ENCODE measurements at places on chromosomes 4 and X.
A peak's percentile ranks its signal among the peaks of the same experiment; 100 is the strongest.

- no peak for DNase-seq
Measured at GRCh38 chr4:67550451-67550850, 5.1 kb upstream of the CENPC start.

DNA sequence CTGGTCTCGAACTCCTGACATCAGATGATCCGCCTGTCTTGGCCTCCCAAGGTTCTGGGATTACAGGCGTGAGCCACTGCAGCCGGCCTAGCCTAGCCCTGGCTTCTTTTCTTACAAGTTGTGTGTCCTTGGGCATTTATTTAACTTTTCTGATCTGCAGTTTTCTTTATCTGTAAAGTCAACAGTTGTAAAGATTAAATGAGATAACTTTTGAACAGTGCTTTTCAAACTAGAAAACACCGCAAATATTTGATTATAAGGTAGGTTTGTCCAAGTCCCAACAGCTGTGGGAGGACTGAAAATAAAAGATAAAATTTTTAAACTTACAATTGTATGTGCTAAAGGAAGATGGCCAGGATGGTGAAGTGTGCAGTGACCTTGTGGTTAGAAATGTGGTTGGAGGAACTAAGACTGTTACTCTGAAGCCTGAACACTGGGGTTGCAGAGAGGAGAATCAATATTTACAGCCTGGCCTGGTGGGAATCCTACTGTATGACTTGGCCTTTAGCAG is 44.8 kb downstream of the GSX2 start:
- no peak for DNase-seq

GRCh38 chr4:140754918-140755773 is 1.0 kb downstream of the TBC1D9 start:
- DNase-seq = no peak

DNA sequence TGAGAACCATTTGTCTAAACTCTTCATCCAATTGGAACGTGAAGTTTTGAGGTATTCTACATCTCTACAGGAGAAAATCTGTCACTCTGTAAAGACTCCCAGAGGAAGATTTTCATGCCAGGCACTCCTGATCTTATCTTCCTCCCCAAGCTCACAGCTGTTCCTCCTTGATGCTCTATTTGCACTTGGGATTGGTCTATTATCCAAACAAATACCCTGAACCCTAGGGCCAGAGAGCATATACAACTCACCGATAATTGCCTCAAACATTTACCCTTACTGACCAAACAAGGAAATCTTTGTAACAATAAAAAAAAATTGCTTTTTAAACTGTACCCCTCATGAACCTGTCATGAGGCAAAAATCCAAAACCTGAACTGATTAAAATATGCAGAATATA is 372.7 kb downstream of the SH2D1A start:
- DNase-seq = peak; percentile 2

DNA sequence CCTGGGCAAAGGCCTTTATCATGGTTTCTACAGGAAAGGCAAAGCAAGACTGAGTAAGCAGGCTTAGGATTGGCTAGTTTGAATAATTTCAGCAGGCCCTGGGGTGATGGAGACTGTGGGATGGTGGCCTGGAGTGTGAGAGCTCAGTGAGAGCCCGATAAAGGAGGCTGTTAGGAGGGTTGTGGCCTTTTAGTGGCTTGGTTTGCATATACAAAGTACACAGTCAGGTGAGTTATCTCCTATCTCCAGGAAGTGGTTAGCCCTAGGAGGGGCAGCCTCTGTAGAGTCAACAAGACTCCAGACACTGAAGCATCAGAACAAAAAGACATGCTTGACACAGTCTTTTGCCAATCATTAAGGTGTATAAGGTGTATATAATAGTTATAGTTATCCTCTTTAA is 157.2 kb downstream of the CFAP299 start:
- DNase-seq = no peak

DNA sequence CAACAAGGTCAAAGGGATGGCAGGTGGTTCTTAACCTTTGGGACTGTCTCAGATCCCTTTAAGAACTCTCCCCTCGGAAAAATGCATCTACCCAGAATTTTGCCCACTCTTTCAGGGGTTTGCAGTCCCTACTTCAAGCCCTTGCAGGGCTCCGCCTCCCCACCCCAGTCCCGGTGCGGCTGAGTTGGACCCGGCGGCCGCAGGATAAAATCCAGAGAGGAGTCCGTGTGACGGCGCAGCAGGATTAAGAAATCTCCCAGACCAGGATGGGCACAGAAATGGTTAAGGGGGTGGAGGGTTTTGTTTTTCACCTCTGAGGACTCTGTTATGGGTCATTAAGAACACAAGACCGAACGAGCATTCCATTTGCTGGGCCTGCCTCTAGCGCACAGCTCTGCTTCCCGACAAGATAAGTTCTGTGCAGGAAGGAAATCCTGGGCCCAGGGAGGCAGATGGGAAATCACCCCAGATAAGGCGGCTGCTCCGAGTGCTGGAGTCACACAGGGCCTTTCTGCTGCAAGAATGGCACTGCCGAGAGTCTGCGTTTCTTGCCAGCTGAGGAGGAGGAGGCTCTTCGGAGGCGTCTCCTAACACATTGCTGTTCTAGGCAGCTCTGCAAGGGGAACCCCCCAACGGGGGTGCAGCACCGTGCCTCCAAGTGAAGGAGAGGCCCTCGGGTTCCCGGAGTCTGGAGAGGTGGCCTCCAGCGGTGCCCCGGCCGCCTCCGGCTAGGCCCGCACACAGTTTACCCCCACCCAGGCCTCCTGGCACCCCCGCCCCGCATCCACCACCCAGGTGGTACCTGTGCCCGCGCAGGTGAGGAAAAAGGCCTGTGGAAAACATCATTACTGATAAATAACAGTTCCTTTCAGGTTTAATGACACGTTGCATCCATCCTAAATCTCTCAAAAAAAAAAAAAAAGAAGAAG is 277.6 kb downstream of the BCOR start:
- no peak for DNase-seq

DNA sequence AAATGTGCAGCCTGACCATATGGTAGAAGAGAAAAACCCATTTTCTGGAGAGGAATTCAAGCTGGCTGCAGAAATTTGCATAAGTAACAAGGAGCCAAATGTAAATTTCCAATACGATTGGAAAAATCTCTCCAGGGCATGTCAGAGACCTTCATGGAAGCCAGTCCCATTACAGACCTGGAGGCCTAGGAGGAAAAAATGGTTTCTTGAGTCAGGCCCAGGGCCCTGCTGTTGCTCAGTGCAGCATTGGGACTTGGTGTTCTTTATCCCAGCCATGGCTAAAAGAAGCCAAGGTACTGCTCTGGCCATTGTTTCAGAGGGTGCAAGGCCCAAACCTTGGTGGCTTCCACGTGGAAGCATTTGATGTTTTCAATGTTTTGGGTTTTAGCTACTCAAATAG is 70.6 kb downstream of the MAGEC2 start:
- no peak for DNase-seq

GRCh38 chrX:123504047-123504446 is 228.8 kb downstream of the THOC2 start:
- DNase-seq = no peak

DNA sequence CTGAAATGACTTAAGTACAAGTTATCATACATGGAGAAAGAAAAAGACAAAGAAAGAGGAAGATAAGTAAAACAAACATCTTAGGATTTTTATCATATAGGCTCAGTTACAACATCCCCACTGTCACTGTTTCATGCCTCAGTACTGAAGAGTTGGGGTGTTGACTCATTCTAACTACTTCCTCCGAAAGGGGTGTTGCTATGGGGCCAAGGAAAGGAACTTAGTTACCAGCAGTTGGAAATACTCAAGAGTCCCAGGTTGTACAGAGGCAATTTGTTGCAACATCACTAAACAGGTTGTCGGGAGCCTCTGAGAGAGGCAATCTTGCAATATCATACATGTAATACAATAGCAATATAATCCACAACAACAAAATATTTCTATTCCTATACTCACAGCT is 1264.7 kb downstream of the PCDH7 start:
- no peak for DNase-seq

DNA sequence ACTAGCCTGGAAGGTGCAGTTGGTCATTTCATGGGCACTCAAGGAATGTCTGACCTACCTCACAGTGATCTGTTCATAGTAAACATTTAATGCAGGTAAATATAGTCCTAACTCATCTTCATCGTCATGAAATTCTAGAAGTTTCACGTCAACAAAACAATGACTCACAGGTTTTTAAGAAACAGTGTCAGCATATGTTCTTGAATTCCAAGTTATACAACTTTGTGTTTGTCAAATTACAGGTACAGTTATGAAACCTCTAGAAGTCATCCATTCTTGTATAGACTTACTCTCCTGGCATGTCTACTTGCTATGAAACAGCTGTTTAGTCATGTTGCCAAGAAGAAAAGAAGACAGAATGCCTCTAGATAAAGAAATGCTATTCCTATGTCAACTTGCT is 46.6 kb downstream of the AFM start:
- DNase-seq = no peak

DNA sequence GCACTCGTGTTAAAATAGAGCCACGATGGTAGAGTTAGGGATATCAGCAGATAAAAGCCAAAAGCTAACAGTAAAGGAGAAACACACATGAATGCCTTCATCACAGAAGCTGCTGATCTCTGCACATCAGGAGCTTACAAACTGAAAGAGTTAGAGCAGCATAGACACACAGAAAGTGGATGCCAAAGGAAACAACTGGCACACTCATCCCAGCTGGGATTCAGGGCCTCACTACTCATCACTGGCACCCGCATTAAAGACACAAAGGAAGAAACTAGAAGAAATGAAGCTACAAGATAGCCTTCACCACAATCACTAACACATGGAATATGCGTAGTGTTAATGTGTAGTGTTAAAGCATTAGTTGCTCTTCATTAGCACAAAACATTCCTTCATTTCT is 156.4 kb upstream of the TBL1X start:
- no peak for DNase-seq

GRCh38 chr4:15194520-15194919 is 192.2 kb downstream of the CPEB2 start:
- DNase-seq = no peak

DNA sequence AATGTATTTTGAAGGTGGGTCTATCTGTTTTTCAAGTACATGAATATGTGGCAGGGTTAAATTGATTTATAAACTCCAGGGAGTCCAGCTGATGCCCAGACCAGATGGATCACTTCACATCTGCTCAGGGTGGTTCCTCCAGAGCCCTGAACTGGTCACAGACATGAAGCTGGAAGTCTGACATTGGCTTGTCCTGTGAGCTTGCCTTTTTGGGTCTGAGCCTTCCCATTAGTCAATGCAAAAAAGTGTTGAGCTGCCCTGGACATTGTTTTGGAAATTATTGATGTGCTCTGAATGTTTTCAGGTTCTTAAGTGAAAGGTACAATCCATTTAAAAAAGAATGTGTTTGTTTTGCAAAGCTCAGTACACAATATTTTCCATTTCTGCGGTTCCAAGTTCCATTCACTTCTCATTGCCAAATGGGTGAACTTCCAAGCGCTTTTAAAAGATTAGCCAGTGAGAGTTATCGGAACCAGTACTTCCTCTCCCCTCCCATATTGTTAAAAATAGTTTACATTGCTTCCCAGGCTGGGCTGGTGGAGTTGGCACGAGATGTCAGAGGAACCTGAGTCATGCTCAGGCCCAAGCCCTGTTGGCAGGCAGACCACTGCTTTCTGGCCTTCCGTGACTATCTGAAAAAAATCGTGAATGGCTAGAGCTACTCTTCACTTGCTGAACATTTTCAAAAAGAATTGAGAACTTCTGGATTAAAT is 52.1 kb downstream of the PDGFRA start:
- no peak for DNase-seq

DNA sequence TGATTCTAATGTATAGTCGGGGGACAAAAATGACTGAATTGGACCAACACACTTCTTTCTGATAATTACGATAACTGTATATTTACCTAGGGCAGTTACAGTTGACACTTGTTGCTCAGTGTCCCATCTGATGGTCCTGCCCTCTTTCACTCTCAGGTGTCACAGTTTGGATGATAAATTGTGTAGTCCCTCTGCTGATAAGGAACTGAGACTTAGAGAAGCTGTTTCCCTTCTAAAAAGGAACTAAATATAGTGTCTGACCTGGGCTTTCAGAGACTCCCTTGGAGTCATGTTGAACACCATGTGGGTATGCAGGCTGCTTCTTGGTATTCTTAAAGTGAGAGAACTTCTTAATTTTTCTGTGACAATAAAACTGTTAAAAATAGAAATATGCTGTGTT is 23.7 kb upstream of the PNPLA4 start:
- no peak for DNase-seq

GRCh38 chr4:97577004-97577403 is 566.3 kb downstream of the STPG2 start:
- DNase-seq = peak; percentile 1

DNA sequence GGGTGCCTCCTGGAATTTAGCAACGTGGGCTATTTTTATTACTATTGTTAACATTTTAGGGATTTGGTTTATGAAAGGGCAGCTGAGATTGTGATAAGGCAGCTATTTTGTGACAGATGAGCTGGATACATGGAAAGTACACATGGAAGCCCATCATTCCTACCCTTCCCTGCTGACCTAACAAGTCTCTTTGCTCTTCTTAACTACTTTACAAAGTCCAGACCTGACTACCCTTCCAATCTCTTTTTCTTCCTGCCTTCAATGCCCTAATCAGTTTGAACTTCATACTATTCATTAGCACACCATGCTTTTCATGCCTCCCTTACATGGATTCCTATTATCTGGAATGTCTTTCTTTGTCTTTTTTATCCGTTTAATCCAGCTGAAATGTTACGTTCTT is 9.4 kb upstream of the AFP start:
- no peak for DNase-seq

- DNase-seq = no peak
Measured at GRCh38 chr4:176563591-176563990, 229.1 kb downstream of the VEGFC start.

GRCh38 chr4:48785302-48785701 is 5.2 kb upstream of the FRYL start:
- no peak for DNase-seq

All from NCI-H1105 treated with DMSO at 0.1 percent for 48 hours (cell line).